Cortex of kidney (tissue), 1 donor: ENCODE measurements at places on chromosomes 2 and 18.

DNA sequence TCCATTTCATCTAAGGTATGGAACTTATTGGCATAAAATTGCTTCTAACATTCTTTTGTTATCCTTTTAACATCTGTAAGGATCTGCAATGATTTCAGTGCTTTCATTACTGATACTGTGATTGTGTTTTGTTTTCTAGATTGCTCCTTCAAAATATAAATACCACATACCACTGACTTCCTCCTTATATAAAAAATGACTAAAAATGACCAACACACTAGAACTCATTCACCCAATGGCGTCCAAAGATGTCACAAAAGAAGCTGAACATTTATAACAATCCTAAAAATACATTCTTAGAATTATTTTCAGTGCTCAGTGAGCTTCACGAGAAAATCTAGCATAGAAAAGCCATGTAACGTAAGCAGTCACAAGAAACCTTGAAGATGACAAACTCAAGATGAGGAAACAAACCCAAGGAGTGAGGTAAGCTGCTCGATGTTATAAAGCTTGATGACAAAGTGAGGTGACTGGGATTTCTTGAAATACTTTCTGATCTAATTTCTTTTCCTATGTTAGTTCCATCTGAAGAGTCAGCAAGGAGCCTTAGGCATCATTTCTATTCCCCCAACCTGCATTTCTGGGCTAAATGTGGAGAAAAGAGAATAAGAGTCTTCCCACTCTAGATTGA is 42.6 kb downstream of the PNO1 start:
- DNase-seq = no peak

DNA sequence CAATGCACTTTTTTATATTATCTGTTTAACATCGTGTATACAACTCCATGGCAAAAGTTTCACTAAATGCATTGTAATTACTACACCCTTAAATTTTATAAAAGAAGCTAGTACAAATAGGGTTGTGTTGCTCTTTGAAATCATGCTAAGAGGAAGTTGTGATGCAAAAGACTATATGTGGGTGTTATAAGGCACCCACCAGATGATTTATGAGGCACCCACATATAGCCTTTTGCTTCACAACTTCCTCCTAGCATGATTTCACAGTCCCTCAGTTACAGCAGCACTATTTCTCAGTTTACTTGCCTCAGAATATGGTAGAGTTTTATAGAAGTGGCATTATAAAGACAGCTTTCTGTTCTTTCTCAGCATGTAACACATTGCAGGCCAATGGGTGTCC is 277.3 kb upstream of the DOK6 start:
- DNase-seq = no peak

GRCh38 chr18:67665266-67665665 is 148.7 kb upstream of the DSEL start:
- no peak for DNase-seq

- DNase-seq = no peak
Observed at GRCh38 chr18:24683925-24684324, 223.5 kb downstream of the HRH4 start.

GRCh38 chr2:237700512-237701032 is 73.2 kb downstream of the LRRFIP1 start:
- no peak for DNase-seq

GRCh38 chr18:76495435-76496193 is 572 bp upstream of the ZNF516 start:
- no peak for DNase-seq

DNA sequence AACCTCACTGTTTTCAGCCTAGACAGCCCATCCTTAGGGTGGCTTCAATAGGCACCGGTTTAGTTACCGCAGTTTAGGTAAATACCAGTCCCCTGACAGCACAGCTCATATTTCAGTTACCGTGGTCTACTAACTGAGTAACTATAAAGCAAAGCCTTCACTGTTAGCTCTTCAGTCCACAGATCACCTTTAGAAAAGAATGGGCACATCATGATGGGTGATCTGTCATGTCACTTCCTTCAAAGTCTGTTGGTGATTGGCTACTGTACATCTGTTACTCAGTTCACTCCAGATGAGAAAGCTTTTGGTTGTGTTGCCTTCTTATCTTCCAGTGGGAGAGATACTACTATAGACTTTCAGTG is 21.0 kb downstream of the SLC20A1 start:
- DNase-seq = no peak

DNA sequence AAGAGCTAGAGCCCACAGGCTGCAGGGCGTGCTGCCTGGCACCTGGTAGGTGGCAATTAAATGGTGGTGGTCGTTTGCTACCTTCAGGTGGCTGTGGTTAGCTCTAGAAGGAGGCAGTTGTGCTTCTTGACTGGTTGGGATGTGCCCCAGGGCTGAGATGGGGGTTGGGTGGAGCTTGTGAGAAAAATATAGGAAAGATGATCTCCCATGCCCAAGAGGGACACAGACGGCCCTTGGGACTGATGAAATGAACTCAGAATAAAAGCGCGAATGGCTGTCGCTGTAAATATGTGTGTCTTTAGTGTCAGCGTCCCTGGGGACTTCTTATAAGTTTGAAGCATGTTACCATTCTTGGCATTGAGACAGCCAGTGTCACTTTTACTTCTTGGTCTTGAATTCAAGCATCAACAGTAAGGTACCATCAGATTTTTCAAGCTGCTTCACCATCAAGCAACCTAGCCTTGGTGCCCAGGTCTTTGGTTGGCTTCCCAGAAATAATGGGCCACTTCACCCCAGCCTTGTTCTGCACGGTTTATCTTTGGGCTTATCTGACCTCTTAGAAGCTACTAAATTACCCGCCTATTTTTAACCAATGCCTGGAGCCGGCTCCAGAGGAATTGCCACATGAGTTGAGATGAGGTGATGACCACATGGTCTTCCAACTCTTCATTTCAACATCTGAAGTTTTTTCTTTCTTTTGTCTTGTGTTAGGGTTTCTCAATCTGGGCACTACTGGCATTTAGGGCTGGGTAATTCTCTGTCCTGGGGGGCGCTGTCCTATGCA is 11.9 kb downstream of the LRRFIP1 start:
- DNase-seq = no peak

DNA sequence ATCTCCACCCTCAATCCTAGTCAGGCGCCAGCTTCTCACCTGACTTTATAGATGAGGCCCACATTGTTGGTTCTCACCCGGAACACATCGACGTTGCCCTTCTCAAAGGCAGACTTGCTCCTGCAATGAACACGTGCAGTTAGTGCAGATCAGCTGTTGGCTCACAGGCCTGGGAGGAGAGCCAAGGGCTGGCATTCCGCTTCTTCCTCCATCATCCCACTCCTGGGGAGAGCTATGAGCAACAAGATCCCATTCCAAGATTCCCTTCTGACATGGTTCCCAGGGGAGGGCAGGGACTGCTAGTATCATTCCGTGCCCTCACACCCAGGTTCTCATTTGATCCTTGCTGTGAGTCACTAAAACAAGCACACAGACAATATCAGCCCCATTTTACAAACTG is 15.1 kb downstream of the LOXHD1 start:
- no peak for DNase-seq

GRCh38 chr2:162317861-162318327 is 590 bp downstream of the IFIH1 start:
- DNase-seq = no peak

GRCh38 chr18:51890762-51891161 is 449.2 kb upstream of the DCC start:
- no peak for DNase-seq

GRCh38 chr2:184006998-184007397 is 591.3 kb upstream of the ZNF804A start:
- DNase-seq = no peak
